ENCODE measurements at places on chromosomes 5 and 9.

GRCh38 chr5:155872629-155873220 is 454.2 kb upstream of the SGCD start:
- DNase-seq = no peak

- DNase-seq = no peak
Observed at GRCh38 chr9:33416996-33417395, 14.6 kb upstream of the AQP7 start.

- DNase-seq = no peak
Observed at GRCh38 chr9:11159318-11159862, 546.6 kb upstream of the PTPRD start.

DNA sequence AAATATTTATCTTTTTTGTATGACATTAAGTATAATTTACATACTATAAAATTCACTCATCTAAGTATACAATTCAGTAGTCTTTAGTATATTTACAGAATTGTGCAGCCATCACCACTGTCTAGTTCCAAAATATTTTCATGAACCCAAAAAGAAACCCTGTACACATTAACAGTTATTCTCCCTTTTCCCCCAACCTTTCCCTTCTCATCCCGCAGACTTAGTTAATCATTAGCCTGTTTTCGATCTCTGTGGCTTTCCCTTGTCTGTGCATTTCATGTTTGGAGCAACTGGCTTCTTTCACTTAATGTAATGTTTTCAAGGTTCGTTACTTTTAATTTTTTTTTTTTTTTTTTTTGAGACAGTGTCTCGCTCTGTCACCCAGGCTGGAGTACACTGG is 37.5 kb downstream of the MTREX start:
- no peak for DNase-seq

DNA sequence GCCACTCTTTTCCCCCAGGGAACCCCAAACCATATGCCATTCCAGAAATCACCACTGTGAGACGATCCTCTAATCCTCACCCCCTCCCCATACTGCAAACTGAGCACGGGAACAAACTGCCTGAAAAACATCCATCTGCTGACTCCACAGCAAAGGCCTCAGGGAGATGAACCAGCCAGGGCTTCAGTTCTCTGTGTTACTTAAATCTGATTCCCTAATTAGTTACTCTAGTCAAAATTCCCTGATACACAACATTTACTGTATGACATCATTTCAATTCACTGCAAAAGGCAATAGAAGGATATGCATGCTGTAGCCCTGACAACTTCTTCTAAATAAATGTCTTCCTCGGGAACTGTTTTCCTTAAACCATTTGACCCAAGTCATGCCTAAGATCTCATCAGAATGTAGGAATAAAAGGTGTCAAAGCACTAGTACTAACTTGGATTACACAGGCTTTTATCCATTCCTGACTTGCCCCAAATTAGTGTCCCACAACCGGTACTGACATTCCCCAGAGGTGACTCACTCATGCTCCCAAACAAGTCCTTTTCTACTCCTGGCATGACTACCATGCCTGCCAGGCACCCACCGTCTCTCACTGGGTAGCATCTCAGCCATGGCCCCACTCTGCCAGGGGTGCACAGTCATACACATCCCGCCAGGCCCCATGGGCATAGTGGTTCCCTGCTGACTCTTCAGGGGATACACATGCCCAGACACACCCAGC is 35.0 kb downstream of the MTX3 start:
- no peak for DNase-seq

GRCh38 chr5:74640954-74641734 is 616 bp upstream of the ENC1 start:
- DNase-seq = peak; percentile 76

DNA sequence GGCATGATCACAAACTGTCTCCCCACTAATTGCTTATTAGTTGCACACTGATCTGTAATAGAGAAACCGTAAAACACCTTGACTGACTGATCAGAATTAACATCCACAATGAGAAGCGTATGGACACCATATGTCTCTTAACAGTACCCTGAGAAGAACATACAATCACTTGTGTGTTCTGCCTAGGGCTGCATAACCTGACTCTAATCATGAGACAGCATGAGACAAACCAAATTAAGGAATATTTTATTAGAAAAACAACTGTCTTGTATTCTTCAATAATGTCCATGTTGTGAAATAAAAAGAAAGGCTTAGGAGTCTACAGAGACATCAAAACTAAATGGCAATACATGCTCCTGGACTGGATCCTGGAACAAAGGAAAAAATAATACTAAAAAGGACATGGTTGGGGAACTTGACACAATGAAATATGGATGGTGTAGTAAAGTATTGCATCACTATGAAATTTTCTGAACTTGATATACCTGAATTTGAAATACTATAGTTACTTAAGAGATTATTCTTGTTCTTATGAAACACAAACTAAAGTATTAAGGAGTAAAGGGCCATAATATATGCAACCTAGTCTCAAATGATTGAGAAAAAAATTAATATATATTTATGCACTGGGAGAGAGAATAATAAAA is 162.1 kb downstream of the CWC27 start:
- no peak for DNase-seq

GRCh38 chr5:170159101-170159698 is 53.5 kb downstream of the FOXI1 start:
- DNase-seq = no peak

GRCh38 chr9:128149001-128149701 is at the start of gene LCN2:
LCN2 (plus strand) TSS chr9:128149453; CDS start chr9:128149526, 73 bp downstream.
- DNase-seq = no peak

GRCh38 chr5:75711151-75711550 is 6.1 kb downstream of the POC5 start:
- DNase-seq = peak; percentile 70

- DNase-seq = no peak
Observed at GRCh38 chr5:169161022-169161680, 139.8 kb downstream of the SLIT3 start.

- no peak for DNase-seq
Observed at GRCh38 chr5:6412811-6413210, 34.5 kb upstream of the MED10 start.

DNA sequence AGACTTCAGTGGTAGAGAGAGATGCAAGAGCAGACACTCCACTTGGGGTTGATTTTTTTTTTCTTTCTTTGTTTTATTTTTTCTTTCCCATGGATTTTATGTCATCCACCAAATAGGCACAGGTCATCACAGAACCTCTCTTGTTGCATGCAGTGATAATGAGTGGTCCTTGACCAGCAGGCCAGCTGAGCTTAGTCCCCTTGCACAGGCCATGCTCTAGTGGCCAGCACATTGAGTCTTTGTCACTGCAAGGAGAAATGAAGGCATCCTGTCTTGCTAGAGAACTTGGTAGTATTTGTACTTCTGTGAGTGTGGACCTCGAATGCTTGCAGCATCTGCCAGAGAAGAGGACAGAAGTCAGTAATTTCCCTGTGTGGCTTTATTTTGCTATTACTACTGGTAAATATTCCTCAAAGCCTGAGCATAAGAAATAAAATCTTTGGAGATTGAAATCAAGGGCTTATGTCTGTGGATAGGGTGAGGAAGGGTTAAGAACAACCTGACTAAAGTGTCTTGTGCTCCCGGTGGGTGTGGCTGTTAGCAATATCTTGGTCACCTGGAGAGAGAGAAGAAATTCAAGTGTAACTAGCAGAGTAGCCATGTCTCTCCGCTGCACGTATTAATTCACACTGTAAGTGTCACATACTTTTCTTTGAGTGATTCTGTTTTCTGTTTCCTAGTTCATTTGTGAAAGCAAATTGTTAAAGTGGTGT is 45.3 kb upstream of the NCS1 start:
- DNase-seq = no peak

All from hematopoietic multipotent progenitor cell treated with erythropoietin and hydrocortisone succinate and interleukin-3 and kit ligand, for 6 days (in vitro differentiated cells).